ENCODE measurements at places on chromosomes 5 and 9.

GRCh38 chr9:123450098-123450770, 94.2 kb downstream of the CRB2 start:
- no peak for DNase-seq

- no peak for DNase-seq
Measured at GRCh38 chr9:93130861-93131481, 3.1 kb downstream of the NINJ1 start.

GRCh38 chr9:23858234-23858633, 32.2 kb upstream of the ELAVL2 start:
- DNase-seq = no peak

DNA sequence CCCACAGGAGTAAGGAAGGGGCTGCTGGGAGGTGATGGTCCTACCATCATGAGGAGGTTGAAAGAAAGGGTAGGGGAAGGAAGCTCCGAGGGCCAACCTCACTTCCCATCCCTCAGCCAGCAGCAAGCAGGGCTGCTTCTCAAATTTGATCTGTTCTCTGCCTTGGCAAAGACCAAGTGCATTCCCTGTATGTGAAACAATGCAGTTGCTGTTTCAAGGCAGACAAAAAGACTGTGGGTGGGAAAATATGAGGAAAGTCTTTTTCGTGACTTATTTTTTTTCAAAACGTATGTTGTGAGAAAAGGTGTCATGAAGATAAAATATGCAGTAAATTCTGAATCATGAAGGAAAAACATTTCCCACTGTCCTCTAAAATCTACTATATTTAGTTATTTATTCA, 165.9 kb downstream of the ARSB start:
- no peak for DNase-seq

DNA sequence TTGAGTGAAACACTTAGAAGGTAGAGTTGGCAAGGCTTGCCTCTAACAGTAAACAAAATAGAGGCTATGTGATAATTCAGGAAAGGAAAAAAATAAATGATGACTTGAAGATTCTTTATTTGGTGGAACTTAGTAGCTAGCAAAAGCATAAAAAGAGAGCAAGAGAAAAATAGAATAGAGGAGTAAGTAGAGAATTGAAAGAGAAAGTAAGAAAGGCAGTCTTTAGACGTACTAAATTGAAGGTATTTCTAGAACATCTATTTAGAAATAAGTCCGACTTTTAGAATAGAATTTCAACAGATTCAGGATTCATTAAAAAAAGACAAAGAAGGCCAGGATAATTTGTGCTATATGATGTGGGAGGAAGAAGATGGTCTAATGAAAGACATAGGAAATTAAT, 128.1 kb upstream of the MINAR2 start:
- DNase-seq = no peak

DNA sequence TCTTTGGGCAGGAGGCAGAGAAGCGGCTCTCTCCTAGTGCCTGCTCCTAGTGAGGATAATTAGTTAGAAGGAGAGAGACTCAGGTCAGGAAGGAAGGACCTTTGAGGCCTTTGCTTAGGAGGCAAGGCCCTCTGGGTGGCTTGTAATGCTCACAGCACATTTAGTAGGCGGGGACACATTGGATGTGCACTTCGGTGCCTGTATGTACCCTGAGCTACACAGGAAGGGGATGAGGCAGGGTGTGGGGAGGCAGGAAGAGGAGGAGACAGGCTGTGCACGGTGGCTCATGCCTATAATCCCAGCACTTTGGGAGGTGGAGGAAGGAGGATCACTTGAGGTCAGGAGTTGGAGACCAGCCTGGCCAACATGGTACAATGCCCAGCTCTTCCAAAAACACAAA, 7.2 kb upstream of the LCN2 start:
- DNase-seq = no peak

GRCh38 chr9:9820436-9820835, 792.4 kb downstream of the PTPRD start:
- no peak for DNase-seq

- no peak for DNase-seq
Measured at GRCh38 chr9:96249746-96250145, 52.2 kb downstream of the HSD17B3 start.

DNA sequence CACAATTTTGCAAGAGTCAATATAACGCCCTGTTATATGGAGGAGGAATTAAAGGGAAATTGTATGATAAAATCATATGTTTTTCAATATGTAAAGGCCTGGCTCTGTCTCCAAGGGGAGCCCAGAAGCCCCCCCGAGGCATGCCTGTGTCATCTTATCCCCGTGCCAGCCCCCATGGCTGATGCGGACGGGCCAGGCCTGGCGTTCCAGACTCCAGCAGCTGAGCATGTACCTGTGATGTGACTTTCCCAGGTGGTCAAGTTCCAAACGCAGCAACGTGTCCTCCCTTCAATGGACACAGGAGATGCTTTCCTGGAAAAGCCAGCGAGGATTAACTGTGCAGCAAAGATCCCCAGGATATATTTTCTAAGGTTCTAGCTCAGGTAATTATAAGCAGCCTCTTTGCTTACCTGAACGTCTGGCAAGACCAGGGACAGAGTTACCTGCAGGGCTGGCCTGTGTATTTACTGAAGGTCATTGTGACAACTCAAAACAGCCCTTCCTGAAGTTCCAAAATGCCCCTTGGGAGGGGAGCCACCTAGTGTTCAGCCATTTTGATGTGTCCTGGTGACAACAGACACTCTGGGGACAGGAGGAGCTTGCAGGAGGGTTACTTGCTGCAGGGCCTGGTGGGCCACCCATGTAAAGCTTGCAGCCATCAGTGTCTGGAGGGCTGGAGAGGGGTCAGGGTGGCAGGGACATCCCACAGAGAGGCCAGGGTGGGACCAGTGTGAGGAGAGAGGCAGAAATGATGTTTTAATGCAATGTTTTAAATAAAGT, 53.3 kb upstream of the RNU6ATAC start:
- no peak for DNase-seq

DNA sequence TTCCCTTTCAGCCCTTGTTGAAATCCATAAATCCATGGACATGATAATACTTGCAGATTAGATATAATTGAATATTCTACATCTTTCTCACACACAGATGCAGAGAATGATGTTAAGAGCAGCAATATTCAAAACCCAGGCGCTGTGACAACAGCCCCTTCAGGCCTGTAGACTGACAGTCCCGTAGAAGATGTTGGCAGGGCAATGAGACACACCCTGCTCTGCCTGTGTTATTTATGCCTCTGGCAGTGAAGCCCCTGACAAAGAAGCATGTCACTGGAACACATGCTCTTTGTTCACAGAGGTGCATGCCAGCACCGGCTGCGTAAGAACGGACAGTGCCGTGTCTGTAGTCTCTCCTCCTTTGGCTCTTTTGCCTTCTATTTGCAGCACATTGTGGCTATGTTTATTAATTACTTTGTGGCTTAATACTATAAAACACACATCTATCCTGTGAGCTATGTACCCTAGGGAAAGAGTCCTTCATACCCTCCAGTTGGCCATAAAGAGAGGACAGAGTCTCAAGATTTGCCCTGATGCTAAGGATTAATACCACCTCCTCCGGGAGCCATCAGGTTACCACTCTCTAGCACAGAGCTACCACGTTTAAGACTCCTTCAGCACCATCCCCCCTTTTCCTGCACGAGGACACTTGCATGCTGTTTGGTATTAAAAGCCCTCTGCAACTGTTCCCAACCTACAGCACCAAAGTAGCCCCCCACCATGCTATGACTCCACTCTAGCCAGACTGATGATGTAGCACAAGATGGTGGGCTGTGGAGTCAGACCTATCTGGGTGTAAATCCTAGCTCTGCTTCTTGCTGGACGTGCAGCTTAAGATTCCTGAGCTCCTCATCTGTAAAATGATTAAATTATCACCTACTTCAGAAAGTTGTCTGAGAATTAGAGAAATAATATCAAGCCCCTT, 2.0 kb upstream of the ANP32B start:
- no peak for DNase-seq

DNA sequence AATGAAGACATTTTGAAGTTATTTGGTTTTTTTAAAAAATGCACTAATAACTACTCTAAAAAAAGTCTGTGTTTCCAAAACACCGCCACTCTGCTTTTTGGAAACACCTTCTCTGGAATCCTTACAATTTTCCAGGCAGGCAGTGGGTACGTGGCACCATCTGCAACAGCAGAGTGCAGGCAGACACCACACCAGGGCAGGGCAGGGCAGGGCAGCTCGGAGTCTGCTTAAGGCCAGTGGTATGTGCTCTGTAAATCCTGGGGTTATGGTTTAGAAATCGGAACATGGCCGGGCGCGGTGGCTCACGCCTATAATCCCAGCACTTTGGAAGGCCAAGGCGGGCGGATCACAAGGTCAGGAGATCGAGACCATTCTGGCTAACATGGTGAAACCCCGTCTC, 97.6 kb downstream of the TLE1 start:
- DNase-seq = no peak

DNA sequence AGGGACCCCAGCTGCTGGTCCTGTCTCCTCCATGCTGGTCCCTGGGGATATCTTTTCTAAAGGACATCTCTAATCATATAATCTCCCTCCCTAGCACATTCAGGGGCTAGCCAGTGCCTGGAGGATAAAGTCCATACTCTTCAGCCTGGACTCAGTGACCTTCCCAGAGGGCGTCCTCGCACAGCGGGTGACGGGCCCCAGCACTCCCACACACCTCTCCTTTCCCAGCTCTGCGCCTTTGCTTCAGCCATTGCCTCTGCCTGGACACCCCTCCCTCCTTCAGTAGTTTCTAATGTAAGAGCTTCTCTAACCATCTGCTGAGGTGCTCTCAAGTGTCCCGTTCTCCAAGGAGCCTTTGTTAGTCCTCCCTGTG, 15.2 kb upstream of the TNIP1 start:
- no peak for DNase-seq

GRCh38 chr5:67381236-67381880, 184.8 kb upstream of the CD180 start:
- DNase-seq = no peak

DNA sequence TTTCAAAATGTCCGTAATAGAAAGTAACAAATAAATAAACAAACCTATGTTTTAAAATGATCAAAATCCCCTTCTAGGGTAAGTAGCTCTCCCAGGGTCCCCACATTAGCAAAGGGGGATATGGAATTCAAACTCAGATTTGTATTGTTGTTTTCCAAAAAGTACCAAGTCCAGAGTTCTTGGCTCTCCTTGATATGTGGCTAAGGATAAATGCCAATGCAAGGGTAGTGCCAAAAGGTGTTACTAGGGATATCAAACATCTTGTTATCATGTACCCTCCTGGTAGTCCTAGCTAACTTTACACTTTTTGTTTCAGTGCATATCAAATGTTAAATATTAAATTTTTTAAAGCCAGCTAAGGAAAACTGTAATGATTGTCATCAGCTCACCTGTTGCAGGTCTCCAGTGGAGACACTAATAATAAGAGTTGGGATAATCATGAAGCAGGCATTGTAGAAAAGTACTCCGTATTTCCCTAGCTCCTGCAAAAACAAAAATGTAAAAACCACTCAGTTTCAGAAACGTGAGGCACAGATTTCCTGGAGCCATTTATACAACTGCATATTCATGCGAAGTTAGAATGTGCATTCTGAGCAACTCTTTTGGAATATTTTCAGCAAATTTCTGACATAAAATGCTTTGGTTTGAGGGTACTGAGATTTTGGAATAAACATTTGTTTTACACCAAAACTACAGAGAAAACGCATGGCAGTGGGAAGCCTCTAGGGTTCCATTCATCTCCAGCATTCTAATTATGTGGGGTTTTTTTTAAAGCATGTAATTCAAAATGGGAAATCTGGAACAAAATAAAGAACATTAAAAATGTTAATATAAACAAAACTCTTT, 39.8 kb downstream of the SLC35D2 start:
- no peak for DNase-seq

DNA sequence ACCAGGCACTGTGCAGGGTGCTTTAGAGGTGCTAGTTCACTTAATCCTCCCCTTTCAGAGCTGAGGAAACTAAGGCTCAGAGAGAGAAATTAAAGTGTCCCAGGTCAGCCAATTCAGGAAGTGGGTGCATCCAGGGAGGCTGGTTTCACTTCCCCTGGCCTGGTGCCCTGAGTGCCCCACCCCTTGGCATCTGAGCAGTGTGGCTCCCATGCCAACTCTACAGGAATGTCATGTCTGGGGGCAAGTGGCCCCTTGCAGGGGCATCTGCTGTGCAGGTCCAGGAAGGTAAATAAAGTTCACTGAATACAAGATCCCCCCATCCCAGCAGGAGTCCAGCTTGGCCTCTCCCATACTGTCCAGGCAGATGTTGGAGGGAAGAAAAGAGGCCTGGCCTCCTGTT, 4.4 kb upstream of the N4BP3 start:
- DNase-seq = no peak

DNA sequence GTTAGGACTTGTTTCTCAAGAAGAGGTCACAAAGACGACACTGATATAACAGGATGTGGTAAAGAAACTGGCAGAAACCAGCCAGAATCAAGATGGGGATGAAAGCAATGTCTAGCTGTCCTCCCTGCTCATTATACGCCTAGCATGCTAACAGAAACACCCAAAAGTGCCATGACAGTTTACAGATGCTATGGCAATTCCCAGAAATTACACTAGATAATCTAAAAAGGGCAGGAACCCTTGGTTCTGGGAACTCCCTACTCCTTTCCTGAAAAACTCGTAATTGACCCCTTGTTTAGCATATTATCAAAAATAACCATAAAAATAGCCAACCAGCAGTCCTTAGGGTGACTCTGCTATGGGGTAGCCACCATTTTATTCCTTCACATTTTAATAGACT, 10.9 kb upstream of the MRPS30 start:
- no peak for DNase-seq

DNA sequence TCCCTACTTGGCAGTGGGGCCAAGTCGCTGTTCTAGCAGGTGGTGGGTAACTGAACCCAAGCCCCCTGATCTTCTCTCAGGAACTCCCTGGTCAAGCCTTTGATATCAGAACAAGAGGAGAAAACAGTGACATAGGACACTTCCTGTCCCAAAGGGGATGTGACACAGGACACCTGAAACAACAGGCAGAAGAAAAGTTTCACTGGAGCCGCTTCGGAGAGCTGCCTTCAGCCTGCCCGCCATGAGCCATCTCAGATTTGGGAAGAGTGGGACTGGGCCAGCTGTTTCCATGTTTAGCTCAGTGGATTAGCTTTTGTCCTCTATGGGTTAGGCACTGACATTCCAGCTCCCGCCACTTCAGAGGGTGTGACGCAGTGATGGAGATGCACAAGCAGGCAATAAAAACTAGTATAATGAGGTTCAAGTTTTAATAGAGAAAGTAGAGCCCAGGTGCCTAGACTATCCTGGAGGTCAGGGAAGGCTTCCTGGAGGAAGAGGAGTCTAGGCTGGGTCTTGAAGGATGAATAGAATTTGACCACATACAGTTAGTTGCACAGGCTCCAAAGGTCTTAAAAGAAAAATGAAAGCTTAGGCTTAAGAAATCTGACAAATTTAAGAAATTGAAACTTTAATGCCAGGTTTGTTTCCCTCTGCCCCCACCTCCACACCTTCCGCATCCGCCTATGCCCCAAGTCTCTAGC, 104.1 kb upstream of the SPRY4 start:
- DNase-seq = no peak

- DNase-seq = no peak
Measured at GRCh38 chr9:113624721-113625120, 161.2 kb downstream of the RGS3 start.

GRCh38 chr5:154046486-154046885, 7.7 kb downstream of the MFAP3 start:
- no peak for DNase-seq
